Kidney (tissue), 22 donors: ENCODE measurements at places on chromosomes 1 and 21. TPM values are rescaled to one million over a fixed set of nuclear protein-coding genes. Genes with fewer than 3 reads are reported as not detected.

Gene TSPEAR
- 0.22 TPM for total RNA-seq

Gene CD48
- 20.5 TPM for total RNA-seq

Gene THRAP3
- total RNA-seq = 102 TPM

Gene TFF3
- total RNA-seq = 22.4 TPM

Gene KRTAP11-1
- not detected for total RNA-seq

Gene CAMSAP2
- 30.3 TPM for total RNA-seq

Gene INKA2
- 5.6 TPM for total RNA-seq

Gene UCK2
- total RNA-seq = 18.7 TPM

Gene PGLYRP3
- not detected for total RNA-seq

Gene DAP3
- total RNA-seq = 85.2 TPM

Gene SLC37A1
- total RNA-seq = 21.8 TPM

Gene SEMA4A
- total RNA-seq = 45.9 TPM

Gene IL19
- 3.6 TPM for total RNA-seq
